ENCODE measurements at places on chromosomes 2 and 18.

DNA sequence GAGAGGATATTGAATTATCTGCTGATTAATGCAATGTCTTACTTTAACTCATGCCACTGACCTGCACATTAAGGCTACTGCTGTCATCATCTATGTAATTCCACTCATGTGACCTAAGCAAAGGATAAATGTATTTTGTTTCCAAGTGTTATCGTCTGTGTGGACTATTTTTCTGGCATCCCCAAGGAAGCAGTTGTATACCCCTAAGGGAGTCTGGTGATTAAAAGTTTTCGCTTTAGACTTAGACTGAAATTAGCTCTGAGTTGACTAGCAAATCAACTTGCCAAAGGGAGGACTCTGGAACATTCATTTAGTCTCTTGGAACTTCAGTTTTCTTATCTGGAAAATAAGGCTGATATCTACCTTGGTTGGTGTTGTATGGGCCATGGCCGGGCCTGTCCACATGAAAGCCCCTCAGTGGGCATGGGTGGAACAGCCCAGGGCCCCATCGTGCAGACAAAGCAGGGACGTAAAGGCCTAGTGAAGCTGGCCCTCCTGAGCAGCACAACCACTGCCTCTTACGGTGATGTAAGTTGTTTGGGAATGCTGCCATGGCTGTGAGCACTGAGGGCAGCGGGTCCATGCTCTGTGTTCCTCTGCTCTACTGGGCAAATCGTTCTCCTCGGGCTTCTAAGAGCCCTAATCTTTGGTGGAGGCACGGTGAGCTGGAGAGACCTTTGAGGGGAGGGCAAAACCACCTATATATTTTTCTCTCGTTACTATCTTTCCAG lies 144.4 kb upstream of the RNF152 start:
- DNase-seq: no peak

- DNase-seq: no peak
These were observed 776 bp downstream of the TBR1 start for GRCh38 chr2:161416708-161417437.

DNA sequence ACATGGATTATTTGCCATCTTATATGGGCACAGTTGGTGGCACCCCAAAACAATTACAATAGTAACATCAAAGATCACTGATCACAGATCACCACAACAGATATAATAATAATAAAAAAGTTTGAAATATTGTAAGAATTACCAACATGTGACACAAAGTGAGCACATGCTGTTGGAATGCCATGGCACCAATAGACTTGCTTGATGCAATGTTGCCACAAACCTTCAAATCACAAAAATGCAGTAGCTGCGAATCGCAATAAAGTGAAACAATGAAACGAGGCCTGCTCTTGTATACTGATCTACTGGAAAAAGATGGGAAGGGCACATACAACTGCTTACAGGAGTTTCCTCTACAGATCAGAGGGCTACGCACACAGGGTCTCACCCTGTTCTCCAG lies 32.2 kb upstream of the AMMECR1L start:
- no peak for DNase-seq

DNA sequence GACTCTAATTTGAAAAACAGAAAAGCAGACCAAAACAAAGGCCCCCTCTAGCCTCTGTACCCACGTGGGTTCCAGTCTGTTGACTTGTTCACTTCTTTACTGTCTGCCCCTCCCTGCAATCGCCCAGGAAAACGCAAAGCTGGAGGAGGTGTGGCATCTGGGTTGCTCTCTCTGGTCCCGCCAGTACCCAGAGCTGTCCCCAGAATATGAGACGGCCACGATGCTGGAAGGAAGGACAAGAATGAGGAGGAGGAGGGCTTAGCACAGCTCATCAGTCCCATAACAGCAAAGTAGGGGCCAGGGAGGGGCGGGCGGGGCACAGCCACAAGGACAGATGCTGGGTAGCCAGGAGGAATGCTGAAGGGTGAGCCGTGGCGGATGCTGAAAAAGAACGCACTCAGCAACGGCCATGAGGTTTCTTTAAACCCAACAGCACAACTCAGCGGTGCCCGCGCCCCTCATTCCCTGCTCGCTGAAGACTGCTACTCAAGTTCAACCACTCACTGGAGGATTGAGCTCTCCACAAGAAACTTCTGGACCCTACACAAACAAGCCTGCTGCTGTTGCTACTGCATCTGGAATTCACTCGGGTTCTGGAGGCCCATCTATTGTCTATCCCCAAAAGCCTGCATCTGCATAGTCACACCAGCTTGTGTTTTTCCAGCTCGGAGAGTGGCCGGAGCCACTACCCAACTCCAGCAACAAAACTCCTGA lies 187.7 kb downstream of the HDAC4 start:
- no peak for DNase-seq

DNA sequence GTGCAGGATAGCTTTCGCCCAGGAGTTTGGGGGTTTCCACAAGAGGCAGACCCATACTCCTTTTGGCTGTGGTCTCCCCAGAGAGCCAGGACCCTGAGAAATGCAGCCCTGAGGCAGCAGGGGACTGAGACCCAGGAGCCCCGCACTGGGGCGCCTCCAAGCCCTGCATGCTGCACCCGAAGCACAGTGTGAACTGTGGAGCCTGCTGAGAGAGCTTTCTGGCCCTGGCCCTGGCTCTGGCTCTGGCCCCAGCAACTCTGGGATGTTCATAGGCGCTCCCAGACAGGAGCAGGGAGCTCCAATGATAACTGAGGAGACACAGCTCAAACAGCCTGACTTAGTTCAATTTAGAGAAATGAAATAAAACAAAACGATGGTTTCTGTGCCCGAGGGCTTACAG lies 96.4 kb upstream of the TEX51 start:
- no peak for DNase-seq

DNA sequence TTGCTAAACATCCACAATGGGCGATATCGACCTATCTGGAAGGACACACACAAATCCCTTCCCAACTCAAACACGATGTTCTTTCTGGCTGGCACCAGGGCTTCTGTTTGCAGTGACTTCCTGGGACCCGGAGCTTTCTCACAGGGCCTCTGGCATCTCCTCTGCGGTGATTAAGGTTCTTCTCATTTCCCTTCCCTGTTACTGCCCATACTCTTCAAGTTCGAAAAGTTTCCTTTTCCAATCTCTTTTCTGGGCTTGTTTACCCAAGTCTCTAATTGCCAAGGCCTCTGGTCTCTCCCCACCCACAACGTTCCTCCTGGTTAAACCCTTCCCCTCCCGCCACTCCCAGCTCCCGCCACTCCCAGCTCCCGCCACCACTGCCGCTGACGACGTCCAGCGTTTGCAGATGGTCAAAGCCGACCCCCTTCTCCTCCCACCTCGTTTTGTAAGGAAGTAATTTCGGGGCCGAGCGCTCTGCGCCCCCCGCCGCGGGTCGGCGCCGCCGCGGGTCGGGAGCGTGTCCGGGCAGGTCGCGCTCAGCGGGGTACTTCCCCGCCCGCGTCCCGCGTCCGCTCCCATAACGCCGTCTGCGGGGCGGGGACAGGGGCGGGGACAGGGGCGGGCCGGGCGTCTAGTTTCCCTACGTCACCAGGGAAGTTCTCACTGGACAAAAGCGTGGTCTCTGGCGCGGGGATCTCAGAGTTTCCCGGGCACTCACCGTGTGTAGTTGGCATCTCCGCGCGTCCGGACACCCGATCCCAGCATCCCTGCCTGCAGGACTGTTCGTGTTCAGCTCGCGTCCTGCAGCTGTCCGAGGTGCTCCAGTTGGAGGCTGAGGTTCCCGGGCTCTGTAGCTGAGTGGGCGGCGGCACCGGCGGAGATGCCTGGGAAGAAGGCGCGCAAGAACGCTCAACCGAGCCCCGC lies at the start of gene PMAIP1:
PMAIP1 (plus strand) TSS at position 699 of the 924 bp plus-strand sequence; CDS start at position 881, 182 bp downstream.
- peak; percentile 87 for DNase-seq

- DNase-seq: no peak
These were observed 409.9 kb downstream of the MTX2 start for GRCh38 chr2:176679061-176679669.

- no peak for DNase-seq
These were observed 96.8 kb downstream of the PTPN4 start for GRCh38 chr2:119856469-119856901.

DNA sequence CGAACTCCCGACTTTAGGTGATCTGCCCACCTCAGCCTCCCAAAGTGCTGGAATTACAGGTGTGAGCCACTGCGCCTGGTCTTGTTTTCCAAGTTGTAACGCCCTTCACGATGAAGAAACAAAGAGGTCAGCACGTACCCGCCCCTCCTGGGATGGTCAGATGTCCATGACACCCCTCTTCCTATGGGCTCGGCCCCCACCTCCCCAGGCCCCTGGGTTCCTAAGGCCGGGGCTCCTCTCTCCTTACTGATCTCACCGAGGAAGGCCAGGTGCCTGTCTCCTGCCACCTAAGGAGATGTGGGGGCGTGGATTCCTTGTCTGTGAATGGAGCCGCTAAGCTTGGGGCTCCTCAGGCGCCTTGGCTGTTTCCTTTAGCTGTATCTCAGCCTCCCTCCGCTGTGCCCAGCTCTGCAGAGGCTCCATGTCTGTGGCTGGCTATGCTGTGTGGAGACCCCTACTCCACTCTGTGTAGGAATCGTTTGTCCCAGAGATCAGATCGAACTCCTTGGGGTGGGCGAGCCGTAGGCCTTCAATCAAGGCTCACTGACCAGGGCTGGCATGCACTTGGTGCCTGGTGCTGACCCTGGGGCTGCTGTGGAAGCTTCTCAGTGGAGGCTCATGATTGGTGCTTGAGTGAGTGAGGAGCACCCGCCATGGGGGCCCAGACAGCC lies 8.8 kb downstream of the COLEC11 start:
- DNase-seq: no peak

GRCh38 chr2:173148520-173148919 lies 72.9 kb downstream of the MAP3K20 start:
- no peak for DNase-seq

DNA sequence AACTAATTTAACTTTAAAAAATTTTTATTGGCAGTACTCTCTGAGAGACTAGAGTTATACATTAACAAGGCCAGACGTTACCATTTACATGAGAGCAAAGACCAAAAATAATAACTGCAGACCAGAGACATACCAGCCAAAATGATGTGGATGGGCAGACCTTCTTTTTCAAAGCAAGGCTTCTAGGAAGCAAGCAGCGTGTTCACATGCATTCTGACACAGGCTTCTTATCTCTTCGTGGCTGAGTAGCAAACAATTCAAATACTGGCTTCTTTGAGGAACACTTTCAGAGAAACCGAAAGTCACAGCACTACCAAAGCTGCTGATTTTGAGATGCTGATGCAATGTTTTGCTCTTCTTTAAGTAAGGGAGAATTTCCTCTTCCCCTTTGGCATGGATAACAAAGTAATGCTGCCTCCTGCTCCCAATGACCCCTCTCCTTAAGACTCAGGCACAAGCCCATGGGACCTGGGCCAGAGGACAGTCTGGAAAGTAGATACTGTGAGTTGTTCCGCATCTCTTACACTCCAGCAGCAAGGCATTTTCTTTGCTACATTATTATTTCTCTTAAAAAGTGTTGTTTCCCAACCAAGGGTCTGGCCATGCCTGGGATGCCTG lies 181.9 kb downstream of the MREG start:
- no peak for DNase-seq

- no peak for DNase-seq
These were observed 157.0 kb upstream of the CBLN2 start for GRCh38 chr18:72700961-72701710.

Data from DMS 273 treated with DMSO at 0.1 percent for 48 hours (cell line).